ENCODE measurements at places on chromosomes 4 and X.

DNA sequence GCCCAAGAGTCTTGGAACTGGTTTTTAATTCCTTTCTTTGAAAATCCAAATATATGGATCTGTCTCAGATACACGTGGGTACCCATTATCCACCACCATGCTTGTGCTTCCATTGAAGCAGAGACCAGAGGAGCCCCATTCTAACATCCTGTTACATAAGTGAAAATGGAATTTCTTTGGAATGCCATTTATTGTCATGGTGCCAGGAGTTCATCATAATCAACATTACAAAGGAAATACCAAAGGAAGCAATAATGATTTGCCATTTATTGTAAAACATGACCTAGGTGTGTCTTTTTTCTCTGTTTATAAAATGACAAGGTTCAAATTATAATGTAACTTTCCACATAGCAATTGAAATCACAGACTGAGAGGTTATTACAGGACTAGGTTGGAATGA, 61.7 kb downstream of the PALLD start:
- DNase-seq: no peak

DNA sequence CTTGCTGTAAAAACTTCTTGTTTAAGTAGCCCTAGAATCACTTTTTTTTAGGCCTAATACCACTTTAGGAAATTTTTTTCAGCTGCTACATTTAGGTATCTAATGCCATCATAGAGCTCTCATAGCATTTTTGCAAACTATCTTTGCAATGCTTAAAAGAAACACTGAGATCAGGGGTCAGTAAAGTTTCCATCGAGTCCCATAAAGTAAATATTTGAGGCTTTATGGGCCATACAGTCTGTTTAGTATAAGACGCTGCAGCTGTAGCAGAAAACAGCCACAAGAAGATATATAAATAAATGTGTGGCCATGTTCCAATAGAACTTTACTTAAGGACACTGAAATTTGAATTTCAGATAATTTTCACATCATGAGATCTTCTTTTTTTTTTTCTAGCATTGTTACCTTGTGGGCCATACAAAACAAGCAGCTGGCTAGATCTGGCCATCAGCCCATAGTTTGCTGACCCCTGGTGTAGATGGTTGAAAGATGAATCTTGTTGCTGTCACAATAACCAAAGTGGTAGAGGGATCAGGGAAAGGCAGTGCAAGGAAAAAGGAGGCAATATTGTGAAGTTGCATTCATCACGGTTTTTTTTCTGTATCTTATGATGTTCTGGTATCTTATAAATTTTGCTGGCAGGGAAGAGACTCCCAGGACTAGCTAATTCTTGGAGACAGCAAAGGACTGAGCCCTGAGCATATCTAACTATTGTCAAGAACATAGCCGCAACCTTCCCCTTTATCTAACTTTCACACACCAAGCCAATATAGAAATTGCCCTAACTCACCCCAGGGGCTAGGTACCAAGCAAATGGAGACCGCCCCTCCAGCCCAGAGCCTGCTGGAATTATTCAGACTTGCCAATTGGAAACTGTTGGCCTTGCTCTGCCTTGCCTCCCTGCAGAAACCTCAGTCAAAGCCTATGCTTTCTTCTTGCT, 46.6 kb downstream of the RASGEF1B start:
- DNase-seq: no peak

DNA sequence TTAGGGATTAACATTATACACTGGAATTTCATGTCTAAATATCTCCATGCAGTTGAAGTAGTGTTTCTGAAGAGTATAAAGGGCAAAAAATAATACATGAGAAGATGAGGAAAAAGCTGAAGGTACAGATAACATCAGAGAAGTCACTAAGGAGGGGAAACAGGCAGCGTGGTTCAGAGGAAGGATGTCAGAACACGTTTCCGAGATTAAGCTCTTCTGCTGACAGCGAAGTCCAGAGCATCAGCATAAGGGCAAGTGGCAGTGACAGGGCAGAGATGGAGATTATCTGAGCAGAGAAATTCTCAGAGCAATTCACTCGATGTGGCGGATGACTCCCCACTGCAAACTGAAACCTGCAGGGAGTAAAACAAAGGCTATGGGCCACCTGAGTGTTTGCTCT, 443.2 kb upstream of the FRG1 start:
- DNase-seq: no peak

DNA sequence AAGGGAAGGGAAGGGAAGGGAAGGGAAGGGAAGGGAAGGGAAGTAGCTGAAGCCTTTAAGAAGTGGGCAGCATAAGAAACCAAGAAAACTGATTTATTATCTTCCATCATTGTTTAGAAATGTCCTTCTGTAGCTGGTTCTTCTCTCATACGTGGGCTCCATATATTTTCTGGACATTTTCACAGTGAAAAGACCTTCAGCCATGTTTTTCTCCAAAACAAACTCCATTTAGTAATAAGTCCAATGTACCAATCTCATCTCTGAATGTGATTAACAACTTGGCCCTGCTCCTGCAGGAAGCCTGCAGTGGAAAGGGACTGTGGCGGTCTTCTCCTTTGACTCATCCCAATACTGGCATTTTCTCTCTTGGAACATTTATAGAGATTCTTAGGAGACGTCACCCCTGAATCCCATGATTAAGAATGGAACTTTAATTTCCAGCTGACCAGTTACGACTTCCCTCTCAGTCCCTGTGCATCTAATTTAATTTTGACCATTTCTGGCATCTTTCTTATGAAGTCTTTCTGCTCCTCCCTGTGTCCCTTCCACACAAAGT, 96.6 kb upstream of the GUCY1A1 start:
- DNase-seq: no peak

DNA sequence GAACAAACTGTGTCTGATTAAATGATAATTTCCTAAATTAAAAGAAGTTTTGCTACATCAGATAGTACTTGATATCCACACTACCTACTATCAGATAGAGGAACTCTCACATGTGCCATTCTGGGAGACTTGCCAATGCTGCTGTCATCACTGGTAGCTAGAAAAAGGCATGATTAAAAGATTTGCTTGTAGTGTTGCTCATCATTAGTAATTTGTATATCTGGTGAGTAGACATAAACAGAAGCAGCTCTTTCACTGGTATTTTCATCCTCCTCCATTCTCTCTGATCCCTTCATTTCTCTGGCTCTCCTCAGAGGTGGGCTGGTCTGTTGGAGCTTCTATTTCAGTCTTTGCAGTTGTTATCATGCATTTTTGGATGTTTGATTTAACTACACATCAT, 56.0 kb downstream of the SPRY1 start:
- DNase-seq: no peak

- DNase-seq: no peak
Observed at GRCh38 chr4:107219681-107220080, 183.6 kb upstream of the DKK2 start.

GRCh38 chr4:12472087-12472486, 1012.1 kb downstream of the RAB28 start:
- no peak for DNase-seq

DNA sequence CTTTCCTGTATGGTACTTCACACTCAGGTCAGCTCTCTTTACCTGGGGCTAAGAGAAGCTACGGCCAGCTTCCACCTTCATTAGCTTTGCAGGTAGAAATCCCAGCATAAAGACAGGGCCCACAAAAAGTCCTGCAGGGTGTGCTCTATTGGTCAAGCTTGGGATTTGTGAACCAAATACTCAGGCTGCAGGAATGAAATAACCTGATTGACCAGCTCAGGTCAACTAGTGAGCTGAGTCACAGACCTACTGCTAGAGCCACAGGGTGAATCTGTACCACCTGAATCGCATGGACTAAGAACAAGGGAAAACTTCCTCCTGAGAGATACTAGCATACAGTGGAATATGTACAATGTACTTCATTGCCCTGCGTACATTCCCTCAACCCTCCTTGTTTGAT, 172.2 kb downstream of the HHIP start:
- DNase-seq: no peak

DNA sequence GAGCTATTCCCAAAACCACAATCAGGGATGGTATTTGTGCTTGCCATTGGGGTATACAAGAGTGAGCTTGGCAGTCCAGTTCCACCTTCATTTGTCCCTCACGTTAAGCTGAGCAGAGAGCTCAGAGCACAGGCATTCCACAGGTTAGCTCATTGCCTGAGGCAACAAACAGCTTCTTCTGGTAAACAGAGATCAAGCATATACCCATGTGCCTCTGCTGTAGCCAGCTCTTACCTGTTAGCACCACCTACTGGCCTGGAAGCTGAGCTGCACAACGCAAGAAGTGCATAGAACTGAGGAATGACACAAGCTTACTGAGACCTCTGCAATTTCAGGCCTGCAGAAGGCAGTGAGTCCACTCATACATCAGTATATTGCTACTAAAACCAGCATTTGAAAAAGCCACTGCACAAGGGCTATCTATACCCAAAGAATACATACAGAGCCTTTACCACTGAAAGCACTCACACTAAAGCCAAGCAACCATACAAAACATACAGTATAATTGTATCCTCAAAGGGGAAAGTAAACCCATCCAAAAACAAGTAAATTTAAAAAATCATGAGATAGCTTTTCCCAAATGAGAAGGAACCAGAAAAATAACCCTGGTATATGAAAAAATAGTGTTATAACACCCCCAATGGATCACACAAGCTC, 258.3 kb upstream of the GABRA2 start:
- DNase-seq: no peak

DNA sequence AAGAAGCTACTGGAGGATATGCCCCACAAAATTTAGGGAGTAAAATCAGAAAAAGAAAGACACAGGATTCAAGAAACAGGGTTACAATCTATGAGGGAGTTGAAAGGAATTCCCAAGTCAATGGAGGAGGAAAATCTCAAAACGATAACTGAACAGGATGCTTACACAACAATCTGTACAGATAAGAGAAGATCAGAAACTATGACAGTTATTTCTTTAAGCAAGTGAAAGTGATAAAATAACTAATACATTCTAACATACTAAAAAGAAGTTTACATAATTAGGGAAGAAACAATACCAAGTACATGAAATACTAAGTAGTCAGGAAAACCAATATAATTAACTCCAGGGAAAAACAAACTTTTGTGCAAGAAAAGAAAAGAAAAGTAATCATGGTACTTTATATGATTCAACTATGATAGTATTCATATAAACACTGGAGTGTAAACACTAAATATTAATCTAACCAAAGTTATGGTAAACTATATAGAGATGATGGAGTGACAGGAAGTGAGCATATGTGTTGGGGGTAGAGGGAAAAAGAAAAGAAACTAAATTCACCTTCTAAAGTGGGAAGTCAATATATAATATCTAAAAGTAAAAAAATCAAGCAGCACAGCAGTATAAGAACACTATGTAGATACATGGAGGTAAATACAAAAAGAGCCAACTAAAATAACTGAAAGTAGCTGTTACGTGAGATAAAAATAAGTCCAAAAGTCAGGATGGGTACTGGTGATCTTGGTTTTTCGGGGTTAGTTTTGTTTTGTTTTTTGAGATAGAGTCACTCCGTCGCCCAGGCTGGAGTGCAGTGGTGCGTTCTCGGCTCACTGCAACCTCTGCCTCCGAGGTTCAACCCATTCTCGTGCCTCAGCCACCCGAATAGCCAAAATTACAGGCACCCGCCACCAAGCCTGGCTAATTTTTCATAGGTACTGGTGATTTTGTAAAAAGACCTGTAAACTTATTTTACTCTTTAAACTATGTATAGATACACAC, 99.3 kb downstream of the TEX11 start:
- no peak for DNase-seq

GRCh38 chr4:118811832-118812231, 24.1 kb downstream of the SEC24D start:
- DNase-seq: no peak

DNA sequence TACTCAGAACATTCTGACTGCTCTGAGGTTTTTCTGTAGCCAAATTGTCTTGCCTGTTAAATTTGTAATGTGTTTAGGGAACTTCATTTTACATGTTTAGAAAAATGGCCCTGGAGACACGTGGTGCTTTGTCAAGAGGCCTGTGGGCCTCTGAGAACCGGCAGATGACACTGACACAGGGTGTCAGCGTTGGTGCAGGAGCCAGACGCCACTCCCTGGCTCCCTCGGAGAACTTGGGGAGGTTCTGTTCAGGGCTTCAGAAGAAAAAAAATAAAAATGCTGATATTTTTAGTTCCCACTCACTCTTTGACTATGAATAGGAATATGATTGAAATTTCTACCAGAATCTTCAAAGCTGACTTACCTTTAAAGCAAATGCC, 190.9 kb upstream of the GATB start:
- DNase-seq: no peak

DNA sequence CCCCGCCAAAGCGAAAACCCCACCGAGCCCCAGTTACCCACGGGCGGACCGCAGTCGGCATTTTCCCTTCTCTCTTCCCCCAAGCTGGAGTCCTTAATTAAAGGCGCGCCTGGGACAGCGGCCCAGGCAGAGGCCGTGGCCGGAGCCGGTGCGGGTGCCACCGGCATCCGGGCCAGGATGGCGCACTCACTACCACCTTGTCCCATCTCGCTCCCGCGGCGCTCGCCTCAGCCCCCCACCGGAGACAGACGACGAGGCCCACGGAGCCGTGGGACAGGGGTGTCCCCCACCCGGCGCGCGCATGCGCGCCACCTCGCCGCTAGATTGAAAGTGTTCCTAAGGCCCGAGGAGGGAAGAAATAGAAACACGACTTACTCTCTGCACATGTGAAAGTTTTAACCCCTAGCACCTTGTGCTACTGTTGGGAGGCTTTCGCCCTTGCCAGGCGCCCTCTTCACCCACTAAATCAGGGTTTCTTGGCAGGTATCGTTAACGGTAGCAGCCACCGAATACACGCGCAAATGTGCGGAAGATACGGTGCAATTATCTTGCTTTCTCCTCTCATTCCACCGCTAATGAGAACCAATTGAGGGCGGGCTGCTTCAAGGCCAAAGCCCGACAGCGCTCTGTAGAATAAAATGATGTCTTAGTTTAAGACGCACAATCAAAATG, 64.3 kb upstream of the CCDC160 start:
- peak; percentile 28 for DNase-seq

DNA sequence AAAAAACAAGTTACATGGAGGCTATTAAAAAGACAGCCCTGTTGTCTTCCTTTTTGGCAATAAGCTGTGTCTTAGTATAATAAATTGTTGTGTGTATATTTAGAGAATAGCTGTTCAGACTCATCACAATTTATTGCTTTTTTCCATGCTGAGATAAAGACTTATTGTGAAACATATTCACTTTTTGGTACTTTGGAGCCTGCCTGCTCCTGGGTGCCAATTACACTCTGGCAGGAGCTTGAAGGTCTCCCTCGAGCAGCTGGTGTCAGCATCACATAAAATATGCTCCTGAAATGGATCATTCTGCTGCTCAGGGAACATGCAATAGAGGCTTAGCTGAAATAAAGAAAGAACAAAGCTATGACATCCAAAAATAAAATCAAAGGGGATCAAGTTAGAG, 211.6 kb upstream of the DKK2 start:
- no peak for DNase-seq

- no peak for DNase-seq
Observed at GRCh38 chrX:13285693-13286092, 34.2 kb downstream of the ATXN3L start.

DNA sequence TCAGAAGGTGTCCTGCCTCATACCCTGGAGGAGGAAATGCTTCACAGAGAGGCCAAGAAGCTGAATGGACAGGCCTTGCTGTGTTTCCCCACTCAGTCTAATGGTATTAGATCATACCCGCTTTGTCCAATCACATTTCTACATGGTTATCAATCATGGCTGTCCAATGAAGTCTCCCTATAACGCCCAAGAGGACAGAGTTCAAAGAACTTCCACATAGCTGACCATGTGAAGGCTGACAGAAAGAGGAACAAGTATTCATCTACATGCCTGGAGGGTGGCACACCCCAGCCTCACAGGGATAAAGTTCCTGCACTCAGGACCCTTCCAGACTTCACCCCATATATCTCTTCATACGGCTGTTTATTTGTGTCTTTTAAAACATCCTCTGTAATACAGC, 123.4 kb downstream of the MANBA start:
- DNase-seq: no peak

- no peak for DNase-seq
Observed at GRCh38 chrX:64206556-64207162, 1.2 kb upstream of the AMER1 start.

All from anterior cingulate cortex (tissue), 58 donors.